ENCODE measurements at places on chromosomes 12 and 14. TPM values are rescaled to one million over a fixed set of nuclear protein-coding genes. Genes with fewer than 3 reads are reported as not detected.

The ALG10B gene
- total RNA-seq = 2.4 TPM

The LRP1 gene
- 5.8 TPM for total RNA-seq

The SLC4A8 gene
- total RNA-seq = 2.6 TPM

GRCh38 chr14:99698236-99698635 lies 14.1 kb downstream of the CYP46A1 start:
- no peak for DNase-seq

- DNase-seq = no peak
Measured at GRCh38 chr12:51600721-51601120, 9.7 kb downstream of the SCN8A start.

DNA sequence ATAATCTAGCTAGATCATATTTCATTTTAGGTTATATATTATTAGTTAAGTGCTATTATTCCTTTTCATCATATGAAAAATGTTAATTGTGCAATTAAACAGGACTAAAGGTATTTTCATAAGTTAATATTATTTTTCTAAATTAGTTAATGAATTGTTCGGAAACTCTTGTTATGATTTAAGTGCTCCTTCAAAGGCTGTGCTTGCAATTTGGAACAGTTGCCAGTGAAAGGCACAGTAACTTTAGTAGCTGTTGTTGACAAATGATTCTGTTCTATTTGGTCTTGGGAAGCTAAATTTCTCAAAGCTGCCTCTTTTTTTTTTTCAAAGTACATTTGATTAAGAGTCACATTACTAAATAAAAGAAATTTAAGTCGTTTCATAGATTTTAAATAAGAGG lies 40.7 kb downstream of the PTPRQ start:
- no peak for DNase-seq

GRCh38 chr12:104747330-104747729 lies 210.8 kb downstream of the SLC41A2 start:
- DNase-seq = no peak

DNA sequence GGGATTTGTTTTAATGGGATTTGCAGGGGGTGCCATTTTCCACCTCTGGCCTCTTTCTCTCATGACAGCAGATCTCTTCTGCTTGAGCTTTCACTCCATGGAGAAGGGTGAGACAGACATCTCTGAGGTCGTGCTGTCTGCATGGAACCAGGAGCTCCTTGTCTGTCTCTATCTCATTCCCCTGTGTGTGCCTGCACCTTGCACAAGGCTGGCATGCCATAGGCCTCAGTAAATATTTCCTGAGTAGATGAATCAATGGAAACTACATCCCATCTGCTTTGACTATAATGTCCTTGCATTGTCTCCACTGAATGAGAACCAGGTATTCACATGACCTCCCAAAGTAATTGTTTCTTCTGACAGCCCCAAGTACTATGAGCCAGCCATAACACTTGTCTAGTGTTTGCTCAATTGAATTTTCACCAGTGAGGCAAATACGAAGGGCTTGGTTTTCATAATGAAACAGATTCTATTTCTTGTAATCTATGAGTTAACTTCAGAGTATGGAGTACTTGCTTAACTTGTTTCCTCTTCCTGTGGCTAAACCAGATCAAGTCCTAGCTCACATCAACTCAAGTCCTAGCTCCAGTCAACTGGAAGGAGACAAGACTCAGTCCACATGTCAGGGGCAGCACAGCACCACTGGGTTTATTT lies 32.3 kb downstream of the KCNK13 start:
- DNase-seq = no peak

DNA sequence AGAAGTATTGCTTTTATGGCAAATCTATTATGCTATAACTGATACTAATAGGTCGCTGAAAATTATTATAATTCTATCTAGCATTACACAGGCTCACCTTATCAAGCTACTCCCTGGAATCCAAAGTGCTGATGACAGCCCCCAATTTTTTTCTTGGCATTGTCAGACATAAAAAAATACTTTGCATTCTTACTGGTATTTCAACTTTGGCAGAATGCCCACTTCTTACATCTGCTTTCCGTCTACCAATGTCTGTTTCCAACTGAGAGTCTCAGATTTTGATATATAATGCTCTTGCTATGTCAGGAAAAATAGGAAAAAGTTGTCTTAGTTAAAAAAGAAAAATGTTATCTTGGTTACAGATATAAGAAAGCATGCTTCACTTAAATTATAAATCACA lies 615.4 kb downstream of the C12orf50 start:
- no peak for DNase-seq

The RGS6 gene
- 0.14 TPM for total RNA-seq

The KRT85 gene
- total RNA-seq = not detected

GRCh38 chr12:14416658-14417057 lies 51.2 kb downstream of the ATF7IP start:
- DNase-seq = peak; percentile 90

The ZNF891 gene
- total RNA-seq = 0.43 TPM

The C1S gene
- 88.1 TPM for total RNA-seq

All from H4 (cell line).